ENCODE measurements at places on chromosomes 16 and 17.
A peak's percentile ranks its signal among the peaks of the same experiment; 100 is the strongest.

GRCh38 chr17:32269377-32269776, 3.7 kb downstream of the RHBDL3 start:
- H3K4me3 ChIP-seq: no peak overlapping the region
- H3K27ac ChIP-seq: no peak overlapping the region
- DNase-seq: no peak
- no peaks in the 10 kb centered on the region for H3K36me3 ChIP-seq

- H3K4me1 ChIP-seq: peaks cover 5% of the 10 kb centered on the region
- no peak for DNase-seq
- H3K27ac ChIP-seq: no peak overlapping the region
- peaks cover 5% of the 10 kb centered on the region for H3K27me3 ChIP-seq
Measured at GRCh38 chr17:50566886-50567285, 6.4 kb downstream of the CACNA1G start.

DNA sequence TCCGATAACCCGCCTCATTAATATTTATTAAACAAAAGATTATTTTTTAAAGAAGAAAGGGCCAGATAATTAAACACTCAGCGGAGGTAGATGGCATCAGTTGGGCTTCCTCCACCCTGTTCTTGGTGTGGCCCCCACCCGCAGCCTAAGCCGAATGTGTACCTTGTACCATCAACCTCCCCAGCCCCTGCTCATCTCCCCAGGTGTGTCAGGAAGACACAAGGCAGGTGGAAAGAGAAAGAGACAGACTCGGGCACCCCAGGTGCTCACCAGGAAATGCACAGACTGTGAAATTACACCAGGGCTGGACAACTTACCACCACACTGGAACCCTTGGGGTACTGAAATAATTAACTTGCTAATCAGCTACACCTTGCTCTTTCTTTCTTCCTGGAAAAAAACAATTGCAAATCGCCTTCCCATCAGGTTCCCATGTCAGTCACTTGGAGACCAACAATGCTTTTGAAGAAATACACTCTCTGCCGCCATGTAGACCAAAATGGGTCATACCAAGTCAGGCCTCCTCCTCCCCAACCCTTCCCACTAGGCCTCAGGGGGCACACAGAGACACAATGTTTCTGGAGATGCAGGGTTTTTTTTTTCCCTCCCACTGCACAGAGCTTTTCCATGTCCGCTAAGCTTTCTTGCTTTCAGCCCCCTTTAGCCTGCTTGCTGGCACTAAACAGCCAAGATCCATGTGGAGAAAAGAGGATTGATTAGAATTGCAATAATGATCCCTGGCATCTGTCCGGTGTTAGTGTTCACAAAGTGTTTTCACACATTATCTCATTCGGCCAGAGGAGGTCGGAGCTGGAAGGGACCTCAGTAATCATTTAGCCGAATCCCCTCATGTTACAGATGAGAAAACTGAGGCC, 8.6 kb upstream of the LHX1 start:
- H3K36me3 ChIP-seq: no peaks in the 10 kb centered on the region
- H3K4me3 ChIP-seq: no peak overlapping the region
- no peak for DNase-seq

- H3K36me3 ChIP-seq: no peaks in the 10 kb centered on the region
- no peak for DNase-seq
- no peak overlapping the region for H3K4me3 ChIP-seq
- no peak overlapping the region for H3K27ac ChIP-seq
- no peaks in the 10 kb centered on the region for H3K27me3 ChIP-seq
Measured at GRCh38 chr17:48484850-48485249, 46.0 kb downstream of the HOXB1 start.

DNA sequence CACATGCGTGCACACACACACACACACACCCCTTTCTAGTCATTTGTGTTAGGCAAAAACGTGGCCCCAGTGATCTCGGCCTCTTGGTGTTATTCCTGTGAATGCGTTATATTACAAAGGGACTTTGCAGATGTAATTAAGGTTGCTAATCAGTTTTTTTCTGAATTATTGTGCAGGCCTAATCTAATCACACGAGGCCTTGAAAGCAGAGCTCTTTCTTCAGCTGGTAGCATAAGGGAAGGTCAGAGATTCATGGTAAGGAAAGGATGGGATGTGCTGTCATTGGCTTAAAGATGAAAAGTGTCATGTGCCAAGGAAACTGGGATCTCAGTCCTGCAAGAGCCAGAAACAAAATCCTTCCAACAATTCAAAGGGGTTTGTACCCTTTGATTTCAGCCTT, 113.4 kb upstream of the ELAC2 start:
- DNase-seq: no peak
- no peak overlapping the region for H3K4me3 ChIP-seq
- H3K27ac ChIP-seq: no peak overlapping the region
- no peaks in the 10 kb centered on the region for H3K36me3 ChIP-seq

DNA sequence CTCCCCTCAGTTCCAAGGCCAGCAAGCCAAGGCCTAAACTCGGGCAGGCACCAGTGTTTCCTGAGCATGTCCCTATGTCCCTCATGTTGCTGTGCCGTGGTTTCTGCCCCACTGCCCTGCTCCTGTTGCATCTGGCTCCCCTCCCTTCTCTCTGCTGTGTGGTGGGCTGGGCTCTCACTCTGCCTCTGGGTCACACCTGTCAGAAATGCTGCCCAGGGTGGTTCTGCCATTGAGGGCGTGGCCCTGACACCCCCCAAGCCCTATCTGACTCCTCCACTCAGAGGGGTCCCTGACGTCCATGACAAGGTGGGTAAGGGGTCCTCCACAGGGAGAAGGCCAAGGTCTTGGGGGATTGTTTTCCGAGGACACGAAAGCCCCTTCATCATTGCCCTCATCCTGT, 9.2 kb upstream of the ITGA3 start:
- H3K4me3 ChIP-seq: no peak overlapping the region
- no peak for DNase-seq
- H3K4me1 ChIP-seq: peaks cover 82% of the 10 kb centered on the region
- no peaks in the 10 kb centered on the region for H3K36me3 ChIP-seq

GRCh38 chr17:76772842-76773525, 35.1 kb downstream of the MFSD11 start:
- H3K27ac ChIP-seq: peak overlapping the region; percentile 61
- no peaks in the 10 kb centered on the region for H3K4me1 ChIP-seq
- H3K27me3 ChIP-seq: no peaks in the 10 kb centered on the region
- DNase-seq: no peak

DNA sequence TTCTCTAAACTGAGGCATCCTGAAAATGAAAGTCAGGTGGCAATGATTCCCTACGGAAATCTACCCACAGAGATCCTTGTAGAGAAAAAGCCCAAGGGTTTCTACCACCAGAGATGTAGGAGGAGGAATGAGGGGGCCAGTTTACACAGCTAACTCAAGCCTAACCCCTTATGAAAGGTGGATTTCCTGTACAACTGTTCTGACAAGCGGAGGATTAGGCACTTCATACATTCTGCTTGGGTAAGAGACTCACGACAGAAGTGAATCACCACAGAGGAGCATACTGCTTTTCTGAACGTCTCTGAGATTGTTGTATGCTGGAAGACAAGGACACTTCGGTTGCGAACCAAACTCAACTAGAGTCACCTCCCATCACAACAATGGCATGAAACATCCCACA, 72.7 kb downstream of the SMG6 start:
- peak overlapping the region; percentile 27 for H3K27ac ChIP-seq
- H3K36me3 ChIP-seq: peaks cover 7% of the 10 kb centered on the region
- no peak for DNase-seq
- H3K4me1 ChIP-seq: peaks cover 14% of the 10 kb centered on the region
- no peak overlapping the region for H3K4me3 ChIP-seq
- H3K27me3 ChIP-seq: no peaks in the 10 kb centered on the region

DNA sequence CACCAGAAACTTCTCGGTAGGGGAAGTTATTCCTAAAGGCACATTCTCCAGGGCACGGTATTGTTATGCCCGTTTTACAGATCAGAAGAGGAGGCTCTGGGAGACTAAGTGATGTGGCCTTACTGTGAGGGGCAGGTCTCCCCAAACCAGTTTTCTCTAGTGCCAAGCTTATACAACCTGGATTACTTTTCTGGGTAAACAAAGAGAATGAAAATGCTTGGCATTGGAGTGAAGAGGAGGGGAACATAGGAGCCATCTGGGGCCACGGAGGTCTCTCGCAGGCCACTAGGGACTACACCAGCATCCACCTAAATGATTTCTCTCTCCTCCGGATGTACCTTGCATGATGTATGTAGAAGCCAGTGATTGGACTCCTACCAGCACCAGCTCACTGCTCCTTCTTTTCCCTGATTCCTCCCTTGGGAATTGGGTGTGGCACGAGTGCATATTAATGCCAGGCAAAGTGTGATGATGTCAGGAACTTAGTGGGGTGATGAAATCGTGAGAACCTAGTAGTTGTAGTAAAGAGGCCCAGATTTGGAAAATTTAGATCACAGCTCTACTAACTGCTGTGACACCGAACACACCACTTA, 674 bp downstream of the TOM1L1 start:
- H3K36me3 ChIP-seq: no peaks in the 10 kb centered on the region
- DNase-seq: no peak
- H3K4me3 ChIP-seq: peak overlapping the region; percentile 60

GRCh38 chr17:81028506-81028858, 6.5 kb upstream of the BAIAP2 start:
- no peak overlapping the region for H3K27ac ChIP-seq
- no peak overlapping the region for H3K4me3 ChIP-seq
- no peaks in the 10 kb centered on the region for H3K27me3 ChIP-seq
- DNase-seq: peak; percentile 80

DNA sequence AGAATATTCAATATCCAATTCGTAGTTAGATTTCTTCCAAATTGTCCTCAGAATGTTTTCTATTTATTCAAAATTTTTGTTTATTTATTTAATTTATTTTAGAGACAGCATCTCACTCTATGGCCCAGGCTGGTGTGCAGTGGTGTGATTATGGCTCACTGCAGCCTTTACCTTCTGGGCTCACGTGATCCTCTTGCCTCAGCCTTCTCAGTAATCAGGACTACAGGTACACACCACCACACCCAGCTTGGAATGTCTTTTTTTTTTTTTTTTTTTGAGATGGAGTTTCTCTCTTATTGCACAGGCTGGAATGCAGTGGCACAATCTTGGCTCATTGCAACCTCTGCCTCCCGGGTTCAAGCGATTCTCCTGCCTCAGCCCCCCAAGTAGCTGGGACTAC, 3.5 kb upstream of the DRG2 start:
- H3K36me3 ChIP-seq: no peaks in the 10 kb centered on the region
- H3K27ac ChIP-seq: no peak overlapping the region
- DNase-seq: no peak
- no peaks in the 10 kb centered on the region for H3K27me3 ChIP-seq
- H3K4me3 ChIP-seq: no peak overlapping the region
- peaks cover 16% of the 10 kb centered on the region for H3K4me1 ChIP-seq

DNA sequence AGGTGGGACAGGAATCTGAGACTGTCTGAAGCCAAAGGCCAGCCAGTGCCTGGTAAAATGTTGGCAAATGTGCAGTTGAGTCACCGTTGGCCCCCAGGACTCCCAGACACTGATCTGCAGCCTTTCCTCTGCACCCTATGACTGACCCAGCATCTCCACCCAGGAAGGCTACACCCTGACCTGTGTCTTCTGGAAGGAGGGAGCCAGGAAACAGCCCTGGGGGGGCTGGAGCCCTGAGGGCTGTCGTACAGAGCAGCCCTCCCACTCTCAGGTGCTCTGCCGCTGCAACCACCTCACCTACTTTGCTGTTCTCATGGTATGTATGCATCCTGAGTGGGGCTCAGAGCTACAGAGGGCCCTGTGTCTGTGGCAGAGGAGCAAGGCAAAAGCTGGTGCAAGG, 24.0 kb downstream of the ADGRG5 start:
- no peak for DNase-seq
- H3K27ac ChIP-seq: no peak overlapping the region
- no peaks in the 10 kb centered on the region for H3K36me3 ChIP-seq

GRCh38 chr16:66569131-66569530, 2.9 kb downstream of the CMTM1 start:
- H3K27ac ChIP-seq: no peak overlapping the region
- H3K4me3 ChIP-seq: no peak overlapping the region
- no peaks in the 10 kb centered on the region for H3K27me3 ChIP-seq
- H3K36me3 ChIP-seq: no peaks in the 10 kb centered on the region

DNA sequence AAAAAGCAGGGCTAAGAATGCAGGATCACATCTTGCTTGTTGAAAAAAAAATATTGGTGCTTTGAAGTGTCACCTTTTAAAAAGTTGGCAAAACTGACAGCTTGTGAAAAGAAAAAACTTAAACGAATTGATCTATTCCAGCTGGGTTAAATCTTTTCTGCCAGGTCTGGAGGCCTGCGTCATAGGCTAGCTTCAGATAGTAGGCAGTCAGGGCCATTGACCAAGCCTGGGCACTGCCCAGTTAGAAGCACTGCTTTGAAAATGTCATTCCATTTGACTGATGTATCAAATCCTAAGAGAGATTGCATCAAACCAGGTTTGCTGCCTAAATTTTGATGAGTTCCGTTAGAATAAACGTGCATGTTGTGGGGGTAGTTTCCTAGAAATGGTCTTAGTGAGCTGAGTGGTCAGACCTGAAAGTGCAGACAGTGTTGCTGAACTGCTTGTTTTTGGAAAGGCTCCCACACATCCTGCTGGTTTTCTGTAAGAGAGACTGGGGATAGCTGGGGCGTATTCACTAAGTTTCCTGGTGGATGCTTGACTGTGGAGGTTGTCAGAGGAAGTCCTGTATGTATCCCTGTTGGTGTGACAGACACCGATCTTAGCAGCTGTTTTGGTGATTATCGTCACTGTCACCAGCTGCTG, 38.8 kb downstream of the NUP88 start:
- H3K27ac ChIP-seq: no peak overlapping the region
- no peak for DNase-seq
- H3K36me3 ChIP-seq: peaks cover 100% of the 10 kb centered on the region
- no peaks in the 10 kb centered on the region for H3K27me3 ChIP-seq
- no peak overlapping the region for H3K4me3 ChIP-seq

- no peaks in the 10 kb centered on the region for H3K27me3 ChIP-seq
- H3K27ac ChIP-seq: peak overlapping the region; percentile 69
- DNase-seq: peak; percentile 91
- peaks cover 65% of the 10 kb centered on the region for H3K4me1 ChIP-seq
- H3K36me3 ChIP-seq: no peaks in the 10 kb centered on the region
- no peak overlapping the region for H3K4me3 ChIP-seq
Measured at GRCh38 chr16:67396159-67397035, 3.1 kb upstream of the TPPP3 start.

GRCh38 chr16:80681436-80681835, 123.0 kb downstream of the CDYL2 start:
- no peak overlapping the region for H3K4me3 ChIP-seq
- no peak for DNase-seq
- H3K36me3 ChIP-seq: no peaks in the 10 kb centered on the region
- no peaks in the 10 kb centered on the region for H3K27me3 ChIP-seq

GRCh38 chr17:70327723-70328122, 158.4 kb downstream of the KCNJ2 start:
- H3K4me1 ChIP-seq: no peaks in the 10 kb centered on the region
- H3K4me3 ChIP-seq: no peak overlapping the region
- no peaks in the 10 kb centered on the region for H3K27me3 ChIP-seq
- no peak for DNase-seq
- no peaks in the 10 kb centered on the region for H3K36me3 ChIP-seq
- H3K27ac ChIP-seq: no peak overlapping the region

DNA sequence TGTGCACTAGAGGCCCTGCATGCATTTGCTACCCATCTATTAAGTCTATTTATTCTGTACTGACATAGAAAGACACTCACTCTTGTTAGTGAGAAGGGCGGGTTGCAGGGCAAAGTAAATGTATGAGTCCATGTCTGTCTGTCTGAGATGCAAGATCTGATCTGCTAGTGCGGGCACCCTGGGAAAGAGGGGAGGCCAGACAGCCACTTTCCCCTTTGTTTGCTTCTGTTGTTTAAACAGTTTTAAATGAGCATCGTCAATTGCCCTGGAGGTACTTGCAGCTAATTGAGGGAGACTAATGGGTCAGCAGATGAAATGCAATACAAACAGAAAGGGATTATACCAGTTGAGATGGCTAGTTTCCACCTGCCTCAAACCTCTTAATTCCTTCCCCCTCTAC, 24.9 kb downstream of the SCNN1G start:
- H3K4me3 ChIP-seq: no peak overlapping the region
- no peaks in the 10 kb centered on the region for H3K36me3 ChIP-seq
- no peak overlapping the region for H3K27ac ChIP-seq
- H3K27me3 ChIP-seq: no peaks in the 10 kb centered on the region

Measured in upper lobe of left lung (tissue), 6 donors.